ENCODE measurements at places on chromosomes 1 and 21. TPM values are rescaled to one million over a fixed set of nuclear protein-coding genes. Genes with fewer than 3 reads are reported as not detected.

Gene ITLN2
- polyA plus RNA-seq: not detected

Gene CFHR1
- polyA plus RNA-seq: not detected

Gene VSIG8
- not detected for polyA plus RNA-seq

Gene FCRL4
- not detected for polyA plus RNA-seq

Gene OR2AK2
- polyA plus RNA-seq: not detected

Gene DNM3
- 0.49 TPM for polyA plus RNA-seq

Gene KIF26B
- polyA plus RNA-seq: 60.7 TPM
